ENCODE measurements at places on chromosomes 4 and X. TPM values are rescaled to one million over a fixed set of nuclear protein-coding genes. Genes with fewer than 3 reads are reported as not detected.
A peak's percentile ranks its signal among the peaks of the same experiment; 100 is the strongest.

- DNase-seq: no peak
- H3K36me3 ChIP-seq: no peaks in the 10 kb centered on the region
- H3K27ac ChIP-seq: no peak overlapping the region
- no peak overlapping the region for H3K4me3 ChIP-seq
- H3K4me1 ChIP-seq: no peaks in the 10 kb centered on the region
These were observed 779.3 kb downstream of the ARAP2 start for GRCh38 chr4:35464964-35465528.

DNA sequence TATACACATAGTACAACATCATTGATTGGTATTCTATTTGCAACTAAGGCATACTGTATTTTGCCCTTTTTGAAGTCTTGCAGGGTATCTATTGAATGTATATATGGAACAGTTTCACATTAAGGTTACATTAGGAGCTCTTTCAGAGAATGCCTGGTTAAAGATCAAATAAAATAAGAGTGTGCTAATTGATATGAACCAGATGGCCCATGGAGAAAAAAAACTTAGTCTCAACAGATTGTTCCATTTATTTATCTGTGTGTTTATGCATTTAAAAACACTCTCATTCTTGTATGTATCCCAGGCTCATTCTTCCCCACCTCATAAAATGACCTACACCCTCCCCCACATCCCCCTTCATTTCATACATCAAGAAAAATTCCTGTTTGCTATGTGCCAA, 35.2 kb upstream of the GRIA2 start:
- DNase-seq: no peak
- no peak overlapping the region for H3K27ac ChIP-seq
- H3K4me1 ChIP-seq: no peaks in the 10 kb centered on the region
- no peaks in the 10 kb centered on the region for H3K36me3 ChIP-seq

- H3K27me3 ChIP-seq: no peaks in the 10 kb centered on the region
- no peak overlapping the region for H3K4me3 ChIP-seq
- no peaks in the 10 kb centered on the region for H3K36me3 ChIP-seq
- H3K4me1 ChIP-seq: no peaks in the 10 kb centered on the region
- DNase-seq: no peak
These were observed 140.2 kb upstream of the LDB2 start for GRCh38 chr4:17038510-17039176.

The ACE2 gene
- total RNA-seq: not detected

GRCh38 chrX:124217304-124218251, 114.9 kb upstream of the TEX13D start:
- H3K4me3 ChIP-seq: no peak overlapping the region
- H3K27me3 ChIP-seq: no peaks in the 10 kb centered on the region
- H3K4me1 ChIP-seq: peaks cover 39% of the 10 kb centered on the region
- H3K36me3 ChIP-seq: no peaks in the 10 kb centered on the region
- peak; percentile 81 for DNase-seq

GRCh38 chr4:184267673-184268583, 50.3 kb upstream of the ENPP6 start:
- H3K27ac ChIP-seq: peak overlapping the region; percentile 95
- H3K4me1 ChIP-seq: peaks cover 15% of the 10 kb centered on the region
- H3K36me3 ChIP-seq: no peaks in the 10 kb centered on the region
- H3K4me3 ChIP-seq: peak overlapping the region; percentile 46
- DNase-seq: peak; percentile 38

The EPGN gene
- not detected for total RNA-seq

GRCh38 chr4:81997313-81997712, 376.5 kb downstream of the HNRNPD start:
- no peak overlapping the region for H3K27ac ChIP-seq
- no peak for DNase-seq
- H3K4me3 ChIP-seq: no peak overlapping the region
- H3K27me3 ChIP-seq: no peaks in the 10 kb centered on the region
- H3K36me3 ChIP-seq: no peaks in the 10 kb centered on the region

The DMRTC1B gene
- 0.33 TPM for total RNA-seq

The ADAM29 gene
- not detected for total RNA-seq

DNA sequence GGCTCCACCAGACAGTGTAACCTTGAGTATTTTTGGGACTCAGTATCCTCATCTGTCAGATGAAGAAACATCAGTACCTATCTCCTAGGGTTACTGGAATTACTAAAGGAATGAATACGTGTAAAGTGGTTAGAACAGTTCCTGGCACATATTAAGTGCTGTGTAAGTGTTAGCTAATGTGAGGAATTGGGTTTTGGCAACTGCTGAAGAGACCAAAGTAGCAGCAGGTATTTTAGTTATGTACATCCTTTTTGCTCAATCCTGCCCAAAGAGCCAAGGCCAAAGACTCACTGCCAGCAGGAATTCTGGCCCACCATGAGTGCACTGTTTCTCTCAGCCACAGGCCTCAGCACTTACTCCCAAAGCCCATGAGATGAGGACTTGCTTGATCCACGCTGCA, 16.7 kb upstream of the MCF2 start:
- no peak overlapping the region for H3K27ac ChIP-seq
- no peaks in the 10 kb centered on the region for H3K4me1 ChIP-seq
- H3K36me3 ChIP-seq: no peaks in the 10 kb centered on the region
- no peaks in the 10 kb centered on the region for H3K27me3 ChIP-seq
- H3K4me3 ChIP-seq: no peak overlapping the region

GRCh38 chr4:154313004-154313585, 178.5 kb downstream of the DCHS2 start:
- no peaks in the 10 kb centered on the region for H3K4me1 ChIP-seq
- no peak overlapping the region for H3K4me3 ChIP-seq
- no peak overlapping the region for H3K27ac ChIP-seq
- no peaks in the 10 kb centered on the region for H3K36me3 ChIP-seq
- no peak for DNase-seq

- no peak overlapping the region for H3K27ac ChIP-seq
- no peak overlapping the region for H3K4me3 ChIP-seq
- H3K36me3 ChIP-seq: no peaks in the 10 kb centered on the region
- no peak for DNase-seq
- no peaks in the 10 kb centered on the region for H3K4me1 ChIP-seq
These were observed 26.0 kb downstream of the ARL13A start for GRCh38 chrX:100995469-100995868.

The BRS3 gene
- total RNA-seq: not detected

The CUL4B gene
- 42.3 TPM for total RNA-seq

DNA sequence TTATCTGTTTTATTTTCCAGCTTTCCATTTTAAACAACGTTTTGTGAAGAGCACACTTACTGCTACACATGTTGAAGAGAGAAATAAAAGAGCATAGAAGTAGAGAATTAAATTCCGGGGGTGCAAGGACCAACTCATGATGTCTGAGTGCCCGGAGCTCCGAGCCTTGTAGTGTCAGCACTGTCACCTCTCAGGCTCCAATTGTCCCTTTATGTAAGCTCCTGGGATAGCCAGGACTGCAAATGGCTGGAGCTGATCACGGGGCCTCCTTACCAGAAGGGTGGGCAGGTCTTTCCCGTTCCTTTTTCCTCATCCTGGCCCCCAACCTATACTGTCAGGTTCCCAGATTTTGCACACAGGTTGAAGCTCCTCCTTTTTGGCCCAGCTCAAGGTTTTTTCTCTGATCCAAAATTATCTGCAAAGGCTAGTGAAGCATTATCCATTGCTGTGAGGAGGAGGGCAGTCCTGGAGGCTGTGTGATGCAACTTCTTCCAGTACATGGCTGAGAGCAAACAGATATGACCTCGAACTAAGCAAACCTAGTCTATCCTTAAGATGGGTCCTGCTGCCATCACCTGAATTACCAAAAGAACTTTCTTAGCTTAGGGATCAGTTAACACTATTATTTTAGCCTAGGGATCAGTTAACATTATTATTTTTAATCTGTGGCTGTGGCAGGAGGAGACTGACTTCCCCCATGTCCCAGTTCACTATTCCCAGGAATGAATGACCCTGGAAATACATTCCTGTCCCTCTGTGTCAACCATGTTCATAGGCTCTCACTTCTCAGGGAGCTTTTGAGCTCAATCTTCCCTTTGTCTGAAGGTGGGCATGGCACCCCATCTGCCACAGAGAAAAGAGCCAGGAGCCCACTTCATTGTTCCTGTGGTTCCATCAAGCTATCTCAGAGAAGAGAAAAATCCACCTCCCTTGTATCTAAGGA, at the start of gene FGG:
Gene FGG, minus strand, starts transcription at position 185 of the 943 bp plus-strand sequence. Its CDS starts 47 bp downstream, at position 138.
- no peaks in the 10 kb centered on the region for H3K27me3 ChIP-seq
- no peak for DNase-seq
- peaks cover 3% of the 10 kb centered on the region for H3K4me1 ChIP-seq
- H3K36me3 ChIP-seq: no peaks in the 10 kb centered on the region
- H3K4me3 ChIP-seq: no peak within 1 kb of the TSS
- no peak within 1 kb of the TSS for H3K27ac ChIP-seq

DNA sequence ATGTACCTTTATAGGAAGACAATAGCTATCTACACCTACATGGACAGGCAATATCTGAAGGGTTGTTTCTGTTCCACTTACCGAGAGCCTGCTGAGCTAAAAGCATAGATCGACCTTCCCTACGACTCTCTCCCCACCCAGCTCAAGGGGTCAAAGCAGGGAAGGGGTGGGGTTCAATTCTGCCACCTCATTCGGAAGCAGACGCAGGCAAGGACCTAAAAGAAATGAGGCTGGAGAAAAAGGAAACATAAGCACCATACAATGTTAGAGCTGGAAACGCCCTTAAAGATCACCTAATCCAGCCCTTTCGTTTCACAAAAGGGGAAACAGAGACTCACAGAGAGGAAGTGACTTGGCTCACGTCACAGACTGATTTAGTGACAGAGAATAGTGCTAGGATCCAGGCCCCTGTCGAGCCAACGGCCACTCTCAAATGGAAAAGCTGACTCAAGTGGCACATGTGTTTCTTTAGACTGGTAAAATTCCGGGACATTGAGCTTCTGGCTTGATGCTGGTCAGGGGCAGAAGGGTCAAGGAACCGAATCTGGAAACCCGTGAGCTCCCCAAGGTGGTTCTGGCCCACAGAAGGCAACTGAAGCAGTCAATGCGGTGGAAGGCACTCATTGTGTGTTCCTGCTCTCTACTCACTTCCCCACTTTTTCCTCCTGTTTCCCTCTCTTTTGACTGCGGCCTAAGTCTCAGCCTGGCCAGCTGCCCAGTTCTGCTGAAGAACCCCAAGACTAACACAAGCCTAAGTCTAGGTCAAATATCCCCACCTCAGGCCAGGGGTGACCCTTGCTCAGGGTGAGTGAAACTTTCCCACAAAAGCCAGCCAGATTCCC, 7.5 kb downstream of the SEPTIN6 start:
- H3K4me3 ChIP-seq: peak overlapping the region; percentile 5
- no peak for DNase-seq
- peaks cover 94% of the 10 kb centered on the region for H3K4me1 ChIP-seq
- H3K36me3 ChIP-seq: no peaks in the 10 kb centered on the region
- H3K27me3 ChIP-seq: no peaks in the 10 kb centered on the region

GRCh38 chr4:108109997-108110416, 58.7 kb downstream of the LEF1 start:
- no peak for DNase-seq
- no peaks in the 10 kb centered on the region for H3K36me3 ChIP-seq
- no peaks in the 10 kb centered on the region for H3K27me3 ChIP-seq
- H3K27ac ChIP-seq: no peak overlapping the region
- peaks cover 39% of the 10 kb centered on the region for H3K4me1 ChIP-seq
- H3K4me3 ChIP-seq: no peak overlapping the region

DNA sequence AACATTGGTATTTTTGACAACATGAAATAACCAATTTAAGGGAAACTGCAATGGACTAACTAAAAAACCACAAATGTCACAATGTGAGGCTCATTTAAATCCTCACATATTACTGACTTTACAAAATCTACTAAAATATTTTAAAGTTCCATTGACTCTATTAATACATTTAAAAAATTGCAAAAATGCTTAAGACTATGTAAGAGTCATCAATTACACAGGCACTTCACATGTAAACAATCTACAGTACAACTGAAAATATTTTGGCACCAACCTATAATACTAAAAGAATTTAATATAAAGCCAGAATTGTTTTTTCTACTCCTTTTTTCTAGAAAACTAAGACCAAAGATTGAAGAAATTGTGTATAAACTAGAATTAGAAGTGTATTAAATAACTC, 76.8 kb upstream of the RBMXL3 start:
- no peaks in the 10 kb centered on the region for H3K4me1 ChIP-seq
- no peak overlapping the region for H3K4me3 ChIP-seq
- DNase-seq: no peak
- H3K27ac ChIP-seq: no peak overlapping the region

GRCh38 chr4:75623026-75623425, 7.3 kb downstream of the CDKL2 start:
- no peak overlapping the region for H3K4me3 ChIP-seq
- no peaks in the 10 kb centered on the region for H3K4me1 ChIP-seq
- no peak for DNase-seq

DNA sequence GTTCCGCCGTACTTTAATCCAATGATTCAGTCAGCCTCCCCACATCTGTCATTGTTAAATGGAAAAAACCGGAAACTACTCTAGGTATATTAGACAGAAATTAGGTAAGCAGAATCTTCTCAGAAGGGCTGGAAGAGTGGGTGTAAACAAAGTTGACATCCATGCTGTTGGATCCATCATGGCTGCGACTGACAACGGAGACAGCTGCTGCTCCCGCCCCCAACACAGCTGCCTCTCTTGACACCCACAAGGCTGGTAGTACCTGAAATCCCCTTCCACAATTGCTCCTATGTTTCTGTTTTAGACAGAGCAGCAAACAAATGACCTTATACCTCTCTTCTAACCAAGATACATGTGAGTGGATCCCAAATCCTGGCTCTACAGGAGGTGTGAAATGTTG, 66.6 kb downstream of the RXFP1 start:
- no peaks in the 10 kb centered on the region for H3K36me3 ChIP-seq
- no peak overlapping the region for H3K4me3 ChIP-seq
- no peak for DNase-seq

The NAP1L3 gene
- total RNA-seq: 1.6 TPM

- no peak for DNase-seq
- no peaks in the 10 kb centered on the region for H3K27me3 ChIP-seq
- H3K27ac ChIP-seq: no peak overlapping the region
These were observed 133.0 kb upstream of the TMLHE start for GRCh38 chrX:155745792-155746191.

DNA sequence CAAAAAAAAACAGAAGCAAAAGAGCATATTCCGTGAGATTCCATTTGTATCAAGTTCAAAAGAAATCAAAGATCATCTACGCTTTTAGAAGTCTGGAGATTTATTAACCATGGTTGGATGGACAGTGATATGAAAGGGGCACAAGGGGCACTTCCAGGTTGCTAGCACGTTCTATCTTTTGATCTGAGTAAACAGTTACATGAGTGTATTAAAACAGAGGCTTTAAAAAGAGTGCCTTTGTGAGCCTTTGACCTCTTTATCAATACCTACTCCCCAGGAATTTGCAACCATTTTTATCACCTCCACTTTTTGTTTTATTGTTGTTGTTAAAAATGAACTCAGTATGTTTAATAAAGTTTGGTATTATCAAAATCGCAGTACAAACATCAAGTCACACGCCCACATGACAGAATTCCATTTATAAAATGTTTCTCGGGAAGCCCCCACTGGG, 72.4 kb upstream of the UCP1 start:
- no peak overlapping the region for H3K27ac ChIP-seq
- H3K36me3 ChIP-seq: no peaks in the 10 kb centered on the region
- H3K27me3 ChIP-seq: no peaks in the 10 kb centered on the region
- H3K4me1 ChIP-seq: peaks cover 7% of the 10 kb centered on the region

DNA sequence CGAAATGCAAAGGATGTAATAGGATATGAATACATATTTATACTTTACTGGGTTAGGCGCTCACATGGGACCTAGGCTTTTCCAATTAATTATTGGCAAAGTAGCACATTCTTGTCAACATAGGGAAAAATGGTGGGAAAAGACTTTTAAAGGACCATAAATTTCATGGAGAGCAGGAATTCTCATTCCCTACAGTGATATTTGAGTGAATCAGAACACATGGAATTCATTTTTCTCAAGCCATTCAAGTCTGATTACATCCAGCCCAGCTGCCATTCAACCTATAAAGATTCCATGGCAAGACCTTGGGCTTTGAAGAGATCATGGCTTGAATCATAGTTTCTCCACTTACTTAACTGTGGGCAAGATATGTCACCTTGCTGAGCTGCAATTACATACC, 150.4 kb downstream of the SOWAHB start:
- no peaks in the 10 kb centered on the region for H3K27me3 ChIP-seq
- H3K4me3 ChIP-seq: no peak overlapping the region
- DNase-seq: no peak
